ENCODE measurements at places on chromosomes 7 and 10. TPM values are rescaled to one million over a fixed set of nuclear protein-coding genes. Genes with fewer than 3 reads are reported as not detected.

NUTM2D gene
- 1.0 TPM for total RNA-seq

LUC7L2 gene
- 56.0 TPM for total RNA-seq

DNA sequence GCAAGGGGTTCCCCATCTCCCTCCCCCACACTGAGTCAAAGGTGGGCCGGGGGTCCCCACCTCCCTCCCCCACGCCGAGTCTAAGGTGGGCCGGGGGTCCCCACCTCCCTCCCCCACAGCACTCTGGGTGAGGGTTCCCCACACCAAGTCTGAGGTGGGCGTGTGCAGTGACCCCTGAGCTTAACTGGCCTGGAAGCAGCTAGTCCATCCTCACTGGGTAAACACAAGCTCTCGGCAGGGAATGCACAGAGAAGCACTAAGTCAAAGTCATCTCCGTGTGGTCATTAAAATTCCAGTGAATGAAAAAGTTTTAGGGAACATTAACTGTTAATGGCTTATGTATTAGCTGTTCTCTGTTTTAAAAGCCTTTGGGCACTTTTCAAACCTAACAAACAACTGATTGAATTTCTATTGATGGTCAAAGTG is 43.7 kb upstream of the PRKAR1B start:
- DNase-seq = peak; percentile 73

- peak; percentile 41 for DNase-seq
Measured at GRCh38 chr7:142440219-142440905, 182.5 kb upstream of the PRSS58 start.

- no peak for DNase-seq
Measured at GRCh38 chr7:43856996-43857395, 12.3 kb downstream of the MRPS24 start.

DNA sequence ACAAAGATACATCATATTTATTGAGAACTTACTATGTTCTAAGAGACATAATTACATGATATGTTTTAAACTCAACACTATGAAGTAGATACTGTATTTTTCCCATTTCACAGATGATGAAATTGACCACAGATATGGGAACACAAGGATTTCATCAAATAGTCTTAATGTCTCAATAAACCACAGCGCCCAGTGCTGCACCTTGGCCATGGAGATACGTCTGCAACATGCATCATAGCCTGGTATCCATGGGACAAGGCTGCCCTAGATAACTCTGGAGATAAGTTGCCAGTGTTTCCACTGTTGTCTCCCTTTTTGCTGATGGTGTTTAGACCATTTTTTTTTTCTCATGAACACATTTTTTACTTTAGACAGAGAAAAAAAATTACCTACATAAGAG is 97.5 kb downstream of the GNAT3 start:
- no peak for DNase-seq

DNA sequence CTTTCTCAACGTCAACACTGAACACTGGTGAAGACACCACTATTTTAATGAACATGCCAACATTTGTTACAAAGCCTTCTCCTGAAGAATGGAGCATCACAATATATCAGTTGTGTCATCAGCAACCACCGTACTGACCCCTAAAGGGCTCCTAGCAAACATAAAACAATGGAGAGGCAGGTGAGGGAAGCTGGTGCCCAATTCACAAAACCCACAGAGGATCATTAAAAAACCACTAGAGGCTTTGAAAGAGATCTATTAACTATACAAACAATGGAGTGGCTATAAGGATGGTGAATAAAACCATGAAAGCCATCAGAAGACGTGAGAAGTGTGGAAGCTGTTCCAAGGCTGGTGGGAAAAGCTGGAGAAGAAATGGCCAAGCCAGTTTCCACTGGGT is 150.8 kb downstream of the FAM107B start:
- DNase-seq = no peak

DNA sequence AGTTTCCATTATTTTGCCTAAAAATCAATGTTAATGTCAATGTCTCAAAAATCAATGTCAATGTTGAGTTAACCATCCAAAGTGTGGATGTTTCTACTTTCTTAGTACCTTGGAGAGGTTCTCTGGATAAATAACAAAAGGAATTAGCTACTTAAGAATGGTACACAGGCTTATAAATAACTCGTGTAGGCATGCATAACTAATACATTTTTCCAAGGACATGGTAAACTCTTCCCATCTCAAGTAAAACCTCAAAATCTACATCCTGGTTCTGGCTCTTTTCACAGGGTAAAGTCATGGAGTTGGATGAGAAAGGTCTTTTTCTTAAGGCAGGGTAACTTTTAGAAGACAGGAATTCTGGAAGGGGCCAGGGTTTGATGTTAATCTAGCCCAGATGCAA is 59.9 kb downstream of the CAV1 start:
- no peak for DNase-seq

DNA sequence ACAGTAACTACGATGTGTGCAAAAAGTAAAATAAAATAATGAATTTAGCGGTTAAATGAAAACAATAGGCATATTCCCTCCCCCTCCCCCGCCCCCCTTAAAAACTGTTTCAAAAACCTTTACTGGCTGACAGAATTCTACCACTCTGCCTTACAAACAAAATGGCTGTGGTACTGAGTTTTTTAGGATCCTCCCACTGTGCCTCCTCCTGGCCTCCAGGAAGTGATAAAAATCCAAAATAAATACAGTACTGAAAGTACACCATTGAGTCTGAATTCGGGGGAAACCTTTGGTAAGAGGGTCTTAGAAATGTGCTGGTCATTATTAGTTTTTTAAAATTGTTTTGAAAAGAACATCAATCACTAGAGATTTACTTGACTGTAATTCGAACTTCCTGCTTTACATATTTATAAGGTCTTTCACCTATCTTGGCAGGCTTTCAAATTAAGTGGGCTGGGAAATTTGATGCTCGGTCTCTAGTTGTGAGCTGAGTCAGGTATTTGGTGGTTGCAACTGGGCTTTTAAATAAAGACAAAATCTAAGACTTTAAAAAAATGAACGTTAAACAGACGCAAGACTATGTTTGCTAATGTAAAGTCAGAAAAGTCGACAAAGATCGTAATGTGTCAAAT is 32.5 kb upstream of the EPC1 start:
- DNase-seq = peak; percentile 30

DNA sequence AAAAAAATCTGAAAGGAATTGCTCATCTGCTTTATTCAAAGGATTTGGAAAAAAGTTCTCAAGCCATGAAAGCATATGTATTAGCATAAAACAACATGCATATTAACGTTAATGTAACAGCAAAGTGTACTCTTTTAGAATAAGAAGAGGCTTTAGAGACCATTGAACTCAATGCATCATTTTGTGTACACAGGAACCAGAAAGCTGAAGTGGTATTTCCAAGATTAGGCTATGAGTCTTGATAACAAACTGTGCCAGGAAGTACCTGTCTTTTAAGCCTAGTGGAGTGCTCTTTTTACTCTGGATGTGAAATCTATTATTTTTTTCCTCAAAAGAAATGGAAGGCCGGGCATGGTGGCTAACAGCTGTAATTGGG is 164.2 kb downstream of the THSD7A start:
- no peak for DNase-seq

DNA sequence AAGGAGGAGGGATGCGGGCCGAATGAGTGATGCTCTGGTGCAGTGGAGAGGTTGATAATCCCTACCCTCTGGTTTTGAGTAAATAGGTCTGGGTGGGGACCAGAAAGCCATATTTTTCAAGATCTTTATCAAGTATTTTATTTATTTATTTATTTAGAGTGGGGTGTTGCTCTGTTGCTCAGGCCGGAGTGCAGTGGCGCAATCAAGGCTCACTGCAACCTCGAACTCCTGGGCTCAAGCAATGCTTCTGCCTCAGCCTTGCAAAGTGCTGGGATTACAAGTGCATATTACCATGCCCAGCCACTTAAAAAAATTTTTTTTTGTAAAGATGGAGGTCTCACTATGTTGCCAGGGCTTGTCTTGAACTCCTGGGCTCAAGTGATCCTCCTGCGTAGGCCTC is 21.6 kb downstream of the SVIL start:
- DNase-seq = no peak

DNA sequence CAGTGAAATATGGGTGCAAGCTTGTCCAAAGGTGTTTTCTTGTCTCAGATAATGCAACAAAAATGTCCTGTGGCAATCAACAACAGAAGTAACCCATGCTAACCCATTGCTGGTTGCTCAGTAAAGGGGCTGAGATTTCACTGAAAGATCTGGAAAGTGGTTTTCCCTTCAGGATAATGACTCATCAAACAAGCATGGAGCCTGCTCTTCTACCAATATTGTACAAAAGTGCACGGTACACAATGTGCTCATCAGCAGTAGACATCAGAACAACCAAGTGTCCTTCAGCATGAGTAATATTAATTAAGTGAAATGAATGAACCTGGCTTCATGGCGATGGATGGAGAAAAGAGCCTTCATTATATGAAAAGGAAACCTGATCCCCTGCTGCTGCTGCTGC is 287.1 kb upstream of the NEBL start:
- DNase-seq = no peak

Data from epithelial cell of proximal tubule (primary cell).